ENCODE measurements at places on chromosomes 1 and 21. TPM values are rescaled to one million over a fixed set of nuclear protein-coding genes. Genes with fewer than 3 reads are reported as not detected.

The CYP4A22 gene
- total RNA-seq, result not detected

DNA sequence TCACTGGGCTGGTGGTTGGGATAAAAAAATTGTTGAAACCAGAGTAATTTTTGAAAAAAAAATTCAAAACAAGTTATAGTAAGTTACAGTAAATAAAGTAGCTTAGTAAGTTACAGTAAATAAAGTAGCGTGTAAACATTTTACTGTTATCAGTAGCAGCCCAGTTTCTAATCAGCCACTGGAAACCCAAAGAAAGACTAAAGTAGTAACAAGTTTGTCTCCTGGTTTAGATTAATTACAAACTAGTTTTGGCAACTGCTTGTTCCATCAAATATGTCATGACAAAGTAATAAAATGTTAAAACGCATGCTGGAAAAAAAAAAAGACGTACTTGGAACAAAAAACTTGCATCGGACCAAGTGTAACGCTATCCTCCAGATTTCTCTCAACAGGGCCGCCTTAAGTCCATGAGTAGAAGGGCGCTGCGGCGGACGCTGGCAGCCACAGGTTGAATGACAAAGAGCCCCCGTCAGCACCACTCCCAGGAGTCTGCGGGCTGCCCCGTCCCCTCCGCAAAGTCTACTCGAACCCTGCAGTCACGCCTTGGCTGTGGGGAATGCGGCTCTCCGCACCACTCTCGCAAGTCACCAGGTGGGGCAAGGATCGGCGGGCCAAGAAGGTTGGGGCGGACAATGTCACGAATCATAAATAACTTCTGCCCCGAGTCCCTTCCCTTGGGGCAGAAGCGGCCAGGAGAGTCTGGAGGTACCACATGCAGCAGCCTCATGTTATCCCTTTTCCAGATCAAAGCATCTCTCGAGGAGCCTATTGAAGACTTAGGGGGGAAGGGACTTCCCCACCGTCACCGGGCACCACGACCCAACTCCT is 837 bp downstream of the SLC16A1 start:
- DNase-seq, result peak; percentile 74
- H3K4me3 ChIP-seq, result peak overlapping the region; percentile 87
- H3K36me3 ChIP-seq, result peaks cover 2% of the 10 kb centered on the region
- no peaks in the 10 kb centered on the region for H3K27me3 ChIP-seq
- H3K4me1 ChIP-seq, result no peaks in the 10 kb centered on the region

The LAMC1 gene
- total RNA-seq, result 122 TPM

The IFI44 gene
- 6.5 TPM for total RNA-seq

- peaks cover 5% of the 10 kb centered on the region for H3K4me1 ChIP-seq
- no peak for DNase-seq
- H3K4me3 ChIP-seq, result no peak overlapping the region
- no peaks in the 10 kb centered on the region for H3K27me3 ChIP-seq
These were observed 64.5 kb upstream of the KCNK1 start for GRCh38 chr1:233549404-233549803.

- no peaks in the 10 kb centered on the region for H3K36me3 ChIP-seq
- H3K4me3 ChIP-seq, result no peak overlapping the region
- H3K27me3 ChIP-seq, result no peaks in the 10 kb centered on the region
- DNase-seq, result no peak
These were observed 4.1 kb downstream of the PTPRC start for GRCh38 chr1:198642983-198643382.

The PRAMEF2 gene
- not detected for total RNA-seq

- H3K36me3 ChIP-seq, result no peaks in the 10 kb centered on the region
- H3K4me1 ChIP-seq, result no peaks in the 10 kb centered on the region
- peak; percentile 41 for DNase-seq
- H3K27me3 ChIP-seq, result no peaks in the 10 kb centered on the region
- H3K4me3 ChIP-seq, result no peak overlapping the region
These were observed 247.9 kb upstream of the LYPLAL1 start for GRCh38 chr1:218925777-218926176.

DNA sequence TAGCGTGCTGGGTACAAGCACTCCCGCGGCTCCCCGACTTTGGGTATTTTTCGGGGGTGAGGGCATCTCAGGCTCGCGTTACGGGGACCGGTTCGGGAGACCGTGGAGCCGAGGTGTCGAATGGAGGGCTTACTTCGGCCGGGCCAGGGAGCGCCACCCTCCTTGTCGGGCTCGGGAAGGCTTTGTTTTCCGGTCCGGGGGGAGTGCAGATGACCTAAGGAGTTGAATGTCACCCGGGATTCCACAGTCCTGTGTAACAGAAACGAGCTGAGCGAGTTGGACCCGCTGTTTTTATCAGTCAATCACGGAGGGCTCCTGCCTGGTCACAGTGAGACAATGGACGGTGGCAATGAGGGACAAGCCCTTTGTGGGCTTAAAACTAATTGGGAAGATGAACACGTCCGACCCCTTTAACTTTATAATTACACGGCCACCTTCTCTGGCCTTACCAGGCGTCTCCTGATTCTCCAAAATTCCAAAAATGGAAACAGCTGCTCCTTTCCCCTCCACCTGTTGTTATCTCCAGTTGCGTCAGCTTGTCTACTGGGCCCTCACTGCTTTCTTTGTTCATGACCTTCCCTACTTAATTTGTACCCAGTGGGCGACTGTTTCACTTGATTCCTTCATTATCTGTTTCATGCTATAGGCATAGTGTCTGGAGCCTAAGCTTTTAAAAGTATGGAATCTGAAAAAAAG is 929 bp upstream of the TRIM45 start:
- H3K27me3 ChIP-seq, result no peaks in the 10 kb centered on the region
- H3K36me3 ChIP-seq, result no peaks in the 10 kb centered on the region
- peak overlapping the region; percentile 100 for H3K27ac ChIP-seq
- peaks cover 7% of the 10 kb centered on the region for H3K4me1 ChIP-seq

DNA sequence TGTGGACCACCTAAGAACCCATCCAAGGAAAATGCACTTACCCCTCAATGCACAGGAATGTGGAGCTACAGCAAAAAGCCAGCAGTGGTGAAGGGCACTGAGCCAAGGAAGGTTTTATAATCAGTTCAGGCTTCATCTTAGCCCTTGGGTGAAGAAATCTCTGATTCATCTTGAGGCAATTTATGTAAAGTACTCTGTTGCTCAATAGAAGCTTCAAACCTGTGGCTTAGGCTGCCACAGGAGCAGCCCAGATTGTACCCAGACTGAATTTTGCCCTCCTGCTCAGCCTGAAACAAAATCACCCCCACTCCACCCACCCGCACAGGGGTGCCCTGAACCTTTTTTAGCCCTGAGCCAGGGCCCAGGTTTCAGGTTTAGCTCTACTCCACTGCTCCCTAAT is at the start of gene S100A12:
TSS of gene S100A12 (minus strand) at position 111 of the 400 bp plus-strand sequence. CDS start 1,029 bp downstream, outside the sequence.
- H3K27me3 ChIP-seq, result no peaks in the 10 kb centered on the region
- H3K4me1 ChIP-seq, result no peaks in the 10 kb centered on the region
- DNase-seq, result no peak
- H3K27ac ChIP-seq, result no peak within 1 kb of the TSS
- no peaks in the 10 kb centered on the region for H3K36me3 ChIP-seq

DNA sequence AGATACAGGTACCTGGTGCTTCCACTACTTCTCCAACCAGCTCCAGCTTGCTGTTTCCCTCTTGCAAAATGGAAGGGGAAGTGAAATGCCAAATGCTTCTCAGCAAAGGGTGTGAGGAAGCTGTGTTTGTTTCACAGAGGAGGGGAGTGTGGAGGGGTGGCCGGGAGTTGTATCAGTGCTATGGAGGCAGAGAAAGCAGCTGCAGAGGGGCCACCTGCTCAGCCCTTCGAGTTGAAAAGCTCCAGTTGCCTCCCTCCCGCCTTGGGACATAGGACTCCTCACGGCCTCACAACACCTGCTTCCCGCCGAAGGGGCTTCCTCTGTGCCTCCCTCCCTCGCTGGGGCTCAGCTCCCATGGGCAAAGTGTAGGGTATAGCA is 12.1 kb upstream of the LINGO4 start:
- H3K4me3 ChIP-seq, result no peak overlapping the region
- no peaks in the 10 kb centered on the region for H3K4me1 ChIP-seq
- no peaks in the 10 kb centered on the region for H3K36me3 ChIP-seq
- no peak overlapping the region for H3K27ac ChIP-seq
- H3K27me3 ChIP-seq, result peaks cover 6% of the 10 kb centered on the region
- DNase-seq, result peak; percentile 37

DNA sequence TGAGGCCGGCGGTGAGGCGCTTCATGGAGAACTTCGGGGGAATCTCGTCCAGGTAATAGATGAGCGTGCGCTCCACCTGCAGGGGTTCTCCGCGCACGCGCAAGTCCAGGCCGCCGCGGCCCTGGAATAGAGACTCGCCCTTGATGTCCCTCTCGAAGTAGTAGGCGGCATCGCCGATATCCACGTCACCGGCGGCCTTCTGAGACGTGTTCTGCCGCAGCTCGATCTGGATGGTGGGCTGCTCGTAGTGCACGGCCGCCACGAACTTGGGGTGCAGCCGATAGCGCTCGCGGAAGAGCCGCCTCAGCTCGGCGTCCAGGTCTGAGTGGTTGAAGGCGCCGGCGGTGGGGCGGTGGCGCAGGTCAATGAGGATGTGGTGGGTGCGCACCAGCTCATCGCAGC is 726 bp downstream of the TACSTD2 start:
- peaks cover 12% of the 10 kb centered on the region for H3K4me1 ChIP-seq
- no peaks in the 10 kb centered on the region for H3K36me3 ChIP-seq
- DNase-seq, result no peak
- no peak overlapping the region for H3K27ac ChIP-seq

- no peak overlapping the region for H3K27ac ChIP-seq
- no peak for DNase-seq
- H3K4me1 ChIP-seq, result peaks cover 26% of the 10 kb centered on the region
- no peaks in the 10 kb centered on the region for H3K27me3 ChIP-seq
These were observed 25.6 kb downstream of the MIS18A start for GRCh38 chr21:32253215-32253641.

DNA sequence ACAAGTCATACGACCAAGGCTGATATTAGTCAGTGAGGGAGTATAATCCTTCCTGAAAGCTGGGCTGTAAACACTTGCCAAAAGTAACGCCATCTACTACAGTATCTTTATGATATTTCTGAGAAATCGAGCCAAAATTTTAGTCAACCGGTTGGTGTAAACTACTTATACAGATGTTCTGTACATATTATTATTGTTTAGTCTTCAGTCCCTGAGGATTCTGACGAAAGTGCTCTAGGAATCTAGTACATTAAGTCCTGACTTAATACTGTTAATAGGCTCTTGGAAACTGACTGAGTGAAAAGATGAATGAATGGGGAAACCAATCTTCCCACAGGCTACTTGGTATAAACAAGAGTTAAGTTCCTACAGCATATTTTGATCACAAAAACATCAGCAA is 274.3 kb downstream of the USP25 start:
- H3K27ac ChIP-seq, result no peak overlapping the region
- H3K4me3 ChIP-seq, result no peak overlapping the region
- no peaks in the 10 kb centered on the region for H3K36me3 ChIP-seq
- no peak for DNase-seq
- H3K27me3 ChIP-seq, result no peaks in the 10 kb centered on the region
- H3K4me1 ChIP-seq, result no peaks in the 10 kb centered on the region

GRCh38 chr1:116508984-116509980 is 61.5 kb downstream of the CD58 start:
- DNase-seq, result no peak
- no peaks in the 10 kb centered on the region for H3K36me3 ChIP-seq
- H3K4me3 ChIP-seq, result no peak overlapping the region
- no peaks in the 10 kb centered on the region for H3K4me1 ChIP-seq
- H3K27ac ChIP-seq, result no peak overlapping the region

DNA sequence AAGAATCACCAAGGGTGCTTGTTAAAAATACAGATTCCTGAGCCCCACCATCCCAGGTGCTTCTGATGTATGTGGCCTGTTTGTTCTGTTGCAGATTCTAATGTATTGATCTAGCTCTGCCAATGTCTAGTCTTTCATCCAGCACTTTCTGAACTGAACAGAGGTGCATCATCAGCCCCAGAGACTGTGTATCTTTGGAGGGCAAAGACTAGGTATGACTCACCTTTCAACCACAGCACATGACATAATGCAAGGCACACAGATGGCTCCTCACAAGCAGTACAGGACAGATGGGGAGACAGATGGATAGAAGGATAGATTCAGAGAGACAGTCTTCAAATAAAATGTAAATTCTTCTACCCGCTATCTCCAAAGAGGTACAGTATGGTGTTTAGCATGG is 32.3 kb downstream of the CD58 start:
- H3K27ac ChIP-seq, result no peak overlapping the region
- no peaks in the 10 kb centered on the region for H3K27me3 ChIP-seq
- no peaks in the 10 kb centered on the region for H3K4me1 ChIP-seq
- peaks cover 15% of the 10 kb centered on the region for H3K36me3 ChIP-seq

- no peaks in the 10 kb centered on the region for H3K27me3 ChIP-seq
- no peak overlapping the region for H3K4me3 ChIP-seq
- H3K27ac ChIP-seq, result no peak overlapping the region
- no peaks in the 10 kb centered on the region for H3K36me3 ChIP-seq
These were observed 2.3 kb upstream of the NENF start for GRCh38 chr1:212430416-212430815.
